ENCODE measurements at places on chromosomes 6 and 20.

DNA sequence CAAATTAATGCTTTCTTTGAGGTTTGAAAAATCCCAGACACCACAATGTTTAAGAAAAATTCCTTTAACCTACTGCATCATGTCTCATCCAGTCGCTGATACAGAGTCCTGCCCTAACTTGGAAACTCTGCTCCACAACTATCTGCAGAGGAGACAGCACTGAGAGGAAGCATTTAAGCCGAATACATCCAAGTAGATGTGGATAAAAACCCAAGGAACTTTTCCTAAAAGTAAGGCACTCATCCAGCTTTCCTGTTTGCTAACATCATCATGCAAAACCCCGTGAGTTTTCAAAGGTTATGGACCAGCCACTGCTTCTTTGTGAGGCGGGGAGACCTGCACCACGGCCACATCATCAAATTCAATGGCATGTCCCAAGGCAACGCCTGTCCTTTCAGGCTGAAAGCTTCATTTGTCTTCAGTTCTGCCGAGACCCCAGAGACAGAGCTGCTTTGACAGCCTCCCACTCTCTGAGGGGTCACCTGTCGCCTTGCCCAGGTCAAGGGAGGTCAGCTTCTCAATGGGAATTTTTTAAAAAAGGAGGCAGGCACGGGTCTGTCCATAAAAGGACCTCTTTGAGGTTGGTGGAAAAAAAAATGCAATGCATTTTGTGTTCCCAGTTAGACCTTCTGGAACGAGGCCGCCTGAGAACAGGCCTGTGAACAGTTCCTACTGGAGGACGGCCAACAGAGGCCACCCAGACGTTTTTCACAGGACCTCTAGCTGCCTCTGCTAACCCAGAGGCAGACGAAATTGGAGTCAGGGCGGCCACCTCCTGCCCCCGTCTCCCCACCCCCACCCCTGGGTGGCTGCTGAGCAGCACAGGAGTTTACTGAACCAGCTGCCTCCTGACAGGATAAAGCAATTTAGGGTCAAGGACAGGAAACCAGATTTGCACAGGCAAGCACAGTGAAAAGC lies 142.5 kb upstream of the HDDC2 start:
- DNase-seq = peak; percentile 54

DNA sequence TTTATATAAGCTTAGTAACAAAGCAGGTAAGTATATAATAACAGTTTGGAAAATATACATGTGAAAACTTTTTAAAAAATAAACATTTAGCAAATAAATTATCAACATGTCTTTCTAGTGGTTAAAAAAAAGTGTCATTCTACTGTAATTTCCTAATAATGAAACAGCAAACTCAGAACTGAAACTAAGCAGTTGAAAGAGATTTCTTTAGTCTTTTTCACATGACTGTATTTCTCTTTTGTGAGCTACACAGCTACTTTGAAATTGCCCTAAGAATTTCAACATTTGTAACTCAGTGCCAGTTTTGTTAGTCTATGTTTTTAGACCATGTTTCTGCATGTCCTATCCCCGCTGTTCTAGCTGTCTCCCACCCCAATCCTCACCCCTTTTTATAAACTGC lies 28.4 kb upstream of the SDHAF4 start:
- DNase-seq = no peak

GRCh38 chr20:63080811-63081210 lies 74.0 kb upstream of the BHLHE23 start:
- DNase-seq = no peak

DNA sequence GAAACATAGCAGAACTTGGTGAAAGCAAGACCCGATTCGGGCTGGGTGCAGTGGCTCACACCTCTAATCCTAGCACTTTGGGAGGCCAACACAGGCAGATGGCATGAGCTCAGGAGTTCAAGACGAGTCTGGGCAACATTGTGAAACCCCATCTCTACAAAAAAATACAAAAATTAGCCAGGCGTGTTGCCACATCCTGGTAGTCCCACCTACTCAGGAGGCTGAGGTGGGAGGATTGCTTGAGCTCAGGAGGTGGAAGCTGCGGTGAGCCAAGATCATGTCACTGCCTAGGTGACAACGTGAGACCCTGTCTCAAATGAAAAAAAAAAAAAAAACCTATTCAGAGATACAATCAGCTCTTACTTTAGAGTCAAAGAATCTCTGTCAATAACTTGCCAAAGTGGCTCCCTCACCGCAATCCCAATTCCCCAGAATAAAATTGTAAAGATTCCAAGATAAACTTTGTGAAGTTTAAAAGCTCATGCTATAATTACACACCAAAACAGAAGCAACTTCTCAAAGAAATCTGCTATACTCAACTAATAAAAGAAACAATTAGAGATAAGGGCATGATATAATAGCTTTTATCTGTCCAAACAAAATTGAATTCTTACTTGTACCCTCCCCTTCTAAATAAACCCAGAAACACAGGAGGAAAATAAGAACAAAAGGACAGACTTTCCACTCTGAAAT lies 33.6 kb downstream of the CDK19 start:
- DNase-seq = no peak

- DNase-seq = no peak
Measured at GRCh38 chr6:90083891-90084290, 189.6 kb downstream of the GJA10 start.

DNA sequence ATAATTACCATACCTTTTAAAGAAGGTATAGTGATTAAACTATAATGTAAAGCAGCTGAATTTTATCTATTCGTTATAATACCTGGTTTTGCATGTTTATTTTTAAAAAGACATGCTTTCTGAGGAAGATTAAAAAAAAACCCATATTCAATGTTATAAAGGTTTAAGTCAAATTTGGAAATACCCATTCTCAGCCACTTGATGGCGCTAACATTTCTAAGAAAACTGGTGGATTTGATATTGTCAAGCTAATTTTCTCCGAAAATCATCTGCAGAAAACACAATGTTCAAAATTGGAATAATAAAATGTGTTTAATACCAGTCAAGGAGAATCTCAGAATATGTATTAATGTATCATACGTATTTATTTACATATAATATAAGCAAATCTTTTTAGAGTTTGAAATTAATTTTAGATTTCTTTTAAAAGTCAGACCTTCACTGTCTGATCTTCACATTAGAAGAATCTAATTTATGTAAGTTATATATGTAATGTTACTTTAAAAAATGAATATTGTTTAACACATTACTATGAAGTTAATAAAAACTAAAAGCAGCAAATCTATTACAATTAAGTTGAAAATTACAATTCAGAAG lies 35.0 kb downstream of the SHPRH start:
- DNase-seq = no peak

GRCh38 chr6:65289491-65289890 lies 417.5 kb downstream of the EYS start:
- DNase-seq = no peak

DNA sequence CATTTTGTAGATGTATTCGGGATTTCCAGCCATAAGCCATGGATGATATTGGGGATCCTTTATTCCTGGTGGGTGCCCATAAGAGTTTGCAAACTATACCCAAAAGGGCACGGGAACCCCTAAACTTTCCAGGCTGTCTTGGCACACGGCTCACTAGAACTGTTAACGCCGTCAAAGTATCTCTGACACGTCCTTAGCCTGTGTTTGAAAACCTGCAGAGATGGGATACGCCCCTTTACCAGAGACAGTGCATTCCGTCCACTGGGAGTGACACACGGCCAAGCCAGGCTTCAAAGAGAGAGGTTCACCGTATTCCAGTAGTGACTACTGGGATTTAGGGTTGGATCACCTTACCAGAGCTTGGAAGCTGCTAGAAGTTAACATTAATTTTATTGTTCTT lies 95.0 kb downstream of the THBS2 start:
- no peak for DNase-seq

DNA sequence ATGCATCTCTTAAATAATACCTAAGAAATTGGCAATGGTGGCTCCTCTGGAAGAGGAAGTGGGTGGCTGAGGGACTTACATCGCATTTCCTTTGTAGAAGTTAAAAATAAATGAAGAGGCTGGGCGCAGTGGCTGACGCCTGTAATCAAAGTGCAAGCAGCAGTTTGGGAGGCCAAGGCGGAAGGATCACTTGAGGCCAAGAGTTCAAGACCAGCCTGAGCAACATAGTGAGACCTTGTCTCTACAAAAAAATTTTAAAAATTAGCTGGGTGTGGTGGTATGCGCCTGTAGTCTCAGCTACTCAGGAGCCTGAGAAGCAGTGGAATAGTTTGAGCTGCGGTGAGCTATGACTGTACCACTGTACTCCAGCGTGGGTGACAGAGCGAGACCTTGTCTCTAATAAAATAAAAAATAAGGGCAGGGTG lies 12.2 kb upstream of the NCOA3 start:
- no peak for DNase-seq

GRCh38 chr6:162845972-162846371 lies 118.2 kb downstream of the PACRG start:
- no peak for DNase-seq

- DNase-seq = no peak
Measured at GRCh38 chr20:62804627-62805154, at the start of gene OGFR. OGFR (plus strand) TSS chr20:62804835; CDS start chr20:62804860, 25 bp downstream.

DNA sequence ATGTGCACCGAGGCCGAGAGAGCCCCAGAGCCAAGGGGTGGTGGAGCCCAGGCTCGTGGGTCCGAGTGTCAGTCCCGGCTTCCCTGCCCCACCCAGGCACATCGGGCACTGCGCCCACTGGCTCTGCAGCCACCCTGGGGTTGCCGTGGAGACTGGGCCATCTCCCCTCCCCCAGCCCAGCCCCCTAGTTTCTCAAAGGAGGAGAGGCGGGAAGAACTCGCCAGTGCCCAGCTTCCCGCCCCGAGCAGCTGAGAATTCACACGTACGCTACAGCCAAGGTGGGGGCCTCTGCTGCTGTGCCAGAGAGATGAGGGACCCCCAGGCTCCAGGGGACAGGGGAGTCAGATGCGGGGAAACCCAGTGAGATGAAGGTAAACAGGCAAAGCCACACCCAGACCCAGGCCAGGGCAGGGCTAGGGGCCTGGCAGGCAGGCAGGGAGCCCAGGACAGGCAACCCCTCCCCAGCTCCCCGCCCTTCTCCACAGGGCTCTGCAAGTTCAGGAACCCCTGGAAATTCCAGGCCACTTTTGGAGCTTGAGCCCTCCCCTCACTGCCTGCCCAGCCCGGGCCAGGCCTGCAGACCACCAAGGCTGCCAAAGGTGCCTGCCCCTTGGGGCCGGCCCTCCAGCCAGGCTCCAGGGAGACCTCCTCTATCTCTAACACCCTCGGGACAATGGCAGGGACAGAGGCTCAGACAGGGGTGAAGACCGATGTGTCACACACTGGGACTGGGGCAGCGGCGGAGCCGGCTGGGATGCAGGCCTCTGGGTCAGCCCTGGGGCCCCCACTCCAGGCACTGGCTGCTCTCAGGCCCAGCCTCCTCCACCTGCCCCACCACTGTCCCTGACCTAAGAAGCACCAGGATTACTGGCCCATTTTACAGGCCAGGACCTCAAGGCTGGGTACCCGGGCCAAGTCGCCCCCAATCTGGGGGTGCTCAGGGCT lies 6.0 kb downstream of the LAMA5 start:
- peak; percentile 54 for DNase-seq

DNA sequence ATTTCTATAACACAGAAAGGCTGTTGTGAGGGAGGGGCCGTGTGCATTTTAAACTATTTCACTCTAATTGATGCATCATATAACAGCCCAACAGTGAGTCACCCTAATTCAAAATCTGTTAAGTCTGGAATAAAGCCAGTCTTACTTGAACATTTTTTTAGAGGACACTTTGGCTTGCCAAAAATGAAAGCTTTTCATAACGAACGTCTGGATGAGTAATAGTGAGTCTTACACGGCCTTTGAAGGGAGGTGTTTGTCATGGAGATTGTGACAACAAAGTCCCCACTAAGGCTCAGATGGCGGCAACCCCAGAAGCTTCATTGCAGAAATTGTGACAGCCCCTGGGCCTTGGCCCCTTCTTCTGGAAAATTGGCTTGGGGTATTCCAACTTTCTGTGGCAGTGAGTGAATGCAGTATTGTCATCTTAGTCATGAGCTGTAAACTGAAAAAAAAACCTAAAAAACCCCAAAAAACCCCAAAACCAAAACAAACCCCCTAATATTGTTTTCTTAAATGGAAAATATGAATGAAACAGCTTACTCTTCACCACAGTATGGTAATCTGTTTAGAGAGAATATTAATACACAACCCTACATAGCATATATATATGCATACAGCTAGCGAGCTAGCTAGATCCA lies 92.6 kb upstream of the CLDN20 start:
- no peak for DNase-seq

- no peak for DNase-seq
Measured at GRCh38 chr6:136250686-136251008, 536 bp upstream of the MTFR2 start.

- DNase-seq = no peak
Measured at GRCh38 chr6:83770910-83771309, 62.0 kb upstream of the SNAP91 start.

GRCh38 chr20:49288250-49288751 lies 10.4 kb upstream of the ZNFX1 start:
- no peak for DNase-seq

- no peak for DNase-seq
Measured at GRCh38 chr20:60372822-60373221, 414.6 kb downstream of the CDH26 start.

GRCh38 chr20:63475209-63475608 lies 2.8 kb upstream of the KCNQ2 start:
- DNase-seq = peak; percentile 79

GRCh38 chr20:47857187-47857568 lies 71.9 kb upstream of the SULF2 start:
- DNase-seq = no peak

GRCh38 chr6:6002005-6002847 lies 4.5 kb downstream of the NRN1 start:
- peak; percentile 73 for DNase-seq

GRCh38 chr6:125046107-125046925 lies 84.1 kb downstream of the RNF217 start:
- DNase-seq = peak; percentile 52

DNA sequence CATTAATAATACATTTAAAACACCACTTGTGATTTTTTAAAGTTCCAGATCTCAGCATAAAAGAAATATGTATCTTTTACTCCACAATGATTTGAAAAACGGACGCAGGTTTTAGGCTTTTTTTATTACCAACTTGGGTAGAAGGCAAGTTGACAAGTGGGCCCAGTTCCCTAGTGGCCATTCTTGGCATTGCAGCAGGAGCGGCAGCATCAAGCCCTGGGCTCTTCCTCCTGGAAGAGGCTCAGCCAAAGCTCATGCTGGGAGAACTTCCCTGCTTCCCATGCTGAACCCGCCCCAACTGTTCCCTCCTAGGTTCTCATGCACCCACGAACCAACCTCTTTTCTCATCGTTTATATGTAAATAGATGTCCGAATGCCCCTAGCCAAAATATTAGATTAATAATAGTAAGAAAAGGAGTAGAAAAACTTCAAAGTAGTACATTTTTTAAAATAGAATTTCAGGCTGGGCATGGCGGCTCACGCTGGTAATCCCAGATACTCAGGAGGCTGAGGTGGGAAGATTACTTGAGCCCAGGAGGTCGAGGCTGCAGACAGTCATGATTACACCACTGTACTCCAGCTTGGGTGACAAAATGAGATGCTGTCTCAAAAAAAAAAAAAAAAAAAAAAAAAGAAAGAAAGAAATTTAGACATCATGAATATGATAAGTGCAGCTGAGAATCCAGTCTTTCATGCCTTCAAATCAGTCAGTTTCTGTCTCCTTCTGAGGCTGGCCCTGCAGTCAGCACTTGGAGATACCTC lies 18.2 kb upstream of the MYB start:
- peak; percentile 77 for DNase-seq

GRCh38 chr6:6969761-6970223 lies 138.0 kb upstream of the RREB1 start:
- no peak for DNase-seq
